ENCODE measurements at places on chromosomes 4 and X.
A peak's percentile ranks its signal among the peaks of the same experiment; 100 is the strongest.

- DNase-seq = peak; percentile 69
These were observed at the start of gene RHOH for GRCh38 chr4:40196724-40197281. Gene RHOH (plus strand): TSS chr4:40197031. CDS start chr4:40243387, 46,356 bp downstream.

- no peak for DNase-seq
These were observed 15.1 kb downstream of the AWAT2 start for GRCh38 chrX:70034646-70035045.

DNA sequence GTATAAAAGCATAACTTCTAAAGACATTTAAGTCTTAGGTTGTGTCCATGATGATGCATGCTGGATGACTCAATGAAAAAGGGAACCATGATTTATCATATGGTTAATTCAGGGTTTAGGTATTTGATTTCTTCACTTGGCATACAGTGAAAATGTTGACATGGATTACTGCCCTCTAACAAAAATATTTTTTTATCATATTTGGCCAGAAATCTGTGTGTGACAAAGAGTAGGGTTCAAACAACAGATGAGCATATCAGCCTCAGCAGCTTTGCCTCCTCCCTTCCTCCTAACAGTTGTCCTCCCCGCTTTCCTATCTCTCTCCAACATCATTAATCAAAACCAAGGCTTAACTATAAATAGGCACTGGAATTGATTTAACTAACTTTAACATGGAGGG is 46.3 kb downstream of the ARHGAP6 start:
- DNase-seq = no peak

- no peak for DNase-seq
These were observed 69.4 kb upstream of the AFAP1 start for GRCh38 chr4:8009097-8009496.

GRCh38 chr4:183223053-183223452 is 97.0 kb downstream of the CLDN22 start:
- DNase-seq = no peak

GRCh38 chr4:140028676-140029517 is 125.1 kb downstream of the MAML3 start:
- no peak for DNase-seq

Data from stimulated activated CD8-positive, alpha-beta memory T cell treated with anti-CD3 and anti-CD28 coated beads, Interleukin-15, amount 100 ng/mL, for 4 hours (primary cell).